NCI-H1417 (cell line): ENCODE measurements at places on chromosomes 5 and 9.
A peak's percentile ranks its signal among the peaks of the same experiment; 100 is the strongest.

DNA sequence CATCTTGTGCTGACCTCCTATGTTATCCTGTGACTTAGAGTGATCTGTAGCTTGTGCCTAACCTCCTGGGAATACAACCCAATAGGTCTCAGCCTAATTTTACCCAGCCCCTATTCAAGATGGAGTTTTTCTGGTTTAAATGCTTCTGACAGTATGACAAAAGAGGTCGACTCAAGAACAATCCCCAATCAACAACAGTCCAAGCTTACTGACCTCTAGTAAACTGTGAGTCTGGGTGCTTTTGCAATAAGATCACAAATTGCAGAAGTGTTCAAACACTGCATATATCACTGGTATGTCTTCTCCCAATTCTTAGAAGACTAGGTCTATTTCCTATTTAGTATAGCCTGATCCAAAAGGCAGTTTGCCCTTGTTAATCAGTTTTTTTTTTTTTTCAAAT is 323.5 kb upstream of the PTGER4 start:
- DNase-seq: no peak

- no peak for DNase-seq
Measured at GRCh38 chr5:40791715-40792139, 6.4 kb downstream of the PRKAA1 start.

GRCh38 chr5:95861864-95862561 is 39.5 kb upstream of the GLRX start:
- no peak for DNase-seq

DNA sequence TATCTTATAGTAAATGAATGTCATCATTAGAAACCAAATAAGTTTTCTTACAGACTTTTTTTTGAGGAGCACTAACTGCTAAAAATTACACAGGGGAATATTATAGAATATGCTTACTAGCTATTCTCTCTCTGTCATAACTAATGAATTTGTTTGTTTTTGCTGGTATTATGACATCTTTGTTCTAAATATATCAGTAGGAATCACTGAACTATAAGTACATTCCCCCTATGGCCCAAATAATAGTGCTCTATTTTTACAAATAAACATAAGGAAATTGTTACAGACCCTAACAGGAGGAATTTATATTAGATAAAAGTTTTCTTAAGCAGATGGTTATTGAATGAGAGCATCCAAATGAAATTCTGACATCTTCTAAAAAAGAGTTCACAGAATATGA is 83.0 kb upstream of the RIOK2 start:
- no peak for DNase-seq

GRCh38 chr9:71822456-71822855 is 54.1 kb upstream of the CEMIP2 start:
- DNase-seq: no peak

DNA sequence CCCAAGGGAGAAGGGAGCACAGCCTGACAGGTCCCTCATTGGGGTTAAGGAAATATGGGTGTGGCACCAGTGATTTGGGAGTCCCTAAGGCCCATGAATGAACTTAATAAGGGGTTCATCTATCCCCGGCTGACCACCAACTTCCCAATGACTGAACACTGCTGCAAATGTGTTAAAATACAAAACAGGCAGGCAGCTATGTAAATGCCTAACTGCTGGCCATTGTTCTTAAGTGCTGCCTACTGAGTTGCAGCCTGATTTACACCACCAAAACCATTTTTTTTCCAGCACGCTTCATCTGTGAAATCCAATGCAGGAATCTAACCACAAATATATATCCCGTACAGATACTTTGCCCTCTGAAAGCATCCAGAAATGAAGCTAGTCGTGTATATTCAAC is 478.5 kb downstream of the PTPRD start:
- DNase-seq: no peak

- no peak for DNase-seq
Measured at GRCh38 chr9:121237916-121238315, 30.0 kb upstream of the GSN start.

- no peak for DNase-seq
Measured at GRCh38 chr9:76602199-76602598, 143.2 kb downstream of the GCNT1 start.

DNA sequence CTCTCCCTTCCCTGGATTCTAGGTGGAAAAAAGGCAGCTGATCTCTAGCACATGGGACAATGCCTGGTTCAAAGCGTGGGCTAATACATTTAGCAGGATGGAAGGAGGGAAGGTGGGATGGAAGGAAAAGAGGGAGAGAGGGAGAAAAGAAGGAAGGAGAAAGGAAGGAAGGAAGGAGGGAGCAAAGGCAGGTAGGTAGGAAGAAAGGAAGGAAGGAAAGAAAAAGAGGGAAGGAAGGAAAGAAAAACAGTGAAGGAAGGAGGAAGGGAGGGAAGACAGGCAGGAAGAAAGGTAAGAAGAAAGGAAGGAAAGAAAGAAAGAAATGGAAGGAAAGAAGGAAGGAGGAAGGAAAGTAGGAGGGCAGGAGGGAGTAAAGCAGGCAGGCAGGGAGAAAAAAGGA is 12.2 kb upstream of the PALM2AKAP2 start:
- no peak for DNase-seq

- DNase-seq: peak; percentile 45
Measured at GRCh38 chr5:176915906-176916305, 16.8 kb upstream of the HK3 start.

GRCh38 chr5:123865641-123866040 is 353.7 kb downstream of the CSNK1G3 start:
- no peak for DNase-seq

GRCh38 chr9:99576002-99576401 is 245.7 kb upstream of the NR4A3 start:
- no peak for DNase-seq

- no peak for DNase-seq
Measured at GRCh38 chr5:51657340-51658240, 274.3 kb downstream of the ISL1 start.

DNA sequence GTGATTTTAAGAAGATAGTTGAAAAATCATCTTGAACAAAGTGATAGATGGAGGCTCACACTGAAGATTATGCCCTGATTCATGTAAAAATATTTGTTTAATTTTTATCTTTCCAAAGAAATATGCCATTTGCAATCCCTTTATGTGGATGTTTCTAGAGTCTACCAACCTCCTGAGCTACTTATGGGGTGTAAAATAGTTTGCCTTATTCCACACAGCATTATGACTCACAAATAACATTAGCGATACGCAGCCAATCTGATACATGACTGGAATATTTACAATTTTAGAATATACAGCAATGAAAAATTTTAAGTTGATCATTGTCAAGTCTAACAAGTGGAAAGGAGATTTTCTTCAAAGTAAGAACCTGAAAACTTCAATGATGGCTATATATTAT is 327.5 kb downstream of the EDIL3 start:
- no peak for DNase-seq

- no peak for DNase-seq
Measured at GRCh38 chr5:136115183-136115865, 17.3 kb upstream of the SMAD5 start.

GRCh38 chr9:38192731-38193265 is 123.8 kb upstream of the SHB start:
- no peak for DNase-seq

DNA sequence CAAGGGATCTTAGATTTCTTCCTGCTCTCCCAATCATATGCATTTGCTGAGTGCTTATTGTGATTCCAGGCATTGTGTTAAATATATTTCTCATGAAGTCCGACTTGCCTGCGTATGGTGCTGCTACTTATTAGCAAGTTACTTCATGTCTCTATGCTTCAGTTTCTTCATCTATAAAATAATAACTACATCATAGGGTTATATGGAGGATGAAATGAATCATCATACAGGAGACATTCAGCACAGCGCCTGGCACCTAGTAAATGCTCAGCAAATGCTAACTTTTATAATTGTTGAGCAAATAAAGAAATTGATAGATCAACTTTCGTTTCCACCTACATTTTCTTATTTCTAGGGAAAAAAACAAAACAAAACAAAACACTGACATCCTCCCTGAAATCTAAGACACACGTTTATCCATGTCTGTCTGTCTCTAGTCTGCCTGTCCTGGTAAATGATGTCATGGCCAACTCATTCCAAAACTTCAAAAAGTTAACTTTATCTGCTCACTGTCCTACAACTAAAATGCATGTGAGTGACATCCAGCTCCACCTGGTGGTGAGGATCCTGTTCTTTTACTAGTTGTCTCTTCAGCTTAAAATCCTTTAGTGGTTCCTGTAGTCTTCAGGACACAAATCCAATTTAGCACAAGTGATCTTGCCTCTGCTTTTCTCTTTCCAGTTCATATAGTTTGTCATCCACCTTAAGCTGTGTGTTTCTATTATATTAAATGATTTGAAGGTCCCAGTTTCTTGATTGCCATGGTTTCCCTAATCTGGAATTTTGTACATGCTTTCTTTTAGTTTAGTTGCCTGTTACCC is 27.7 kb downstream of the PPP3R2 start:
- no peak for DNase-seq

GRCh38 chr9:87585123-87585855 is 87.6 kb downstream of the DAPK1 start:
- no peak for DNase-seq

GRCh38 chr9:98374385-98375051 is 119.1 kb upstream of the TBC1D2 start:
- DNase-seq: no peak

- DNase-seq: no peak
Measured at GRCh38 chr5:66875315-66875714, 279.1 kb downstream of the MAST4 start.

GRCh38 chr5:105956456-105957196 is 1714.1 kb downstream of the EFNA5 start:
- DNase-seq: no peak

DNA sequence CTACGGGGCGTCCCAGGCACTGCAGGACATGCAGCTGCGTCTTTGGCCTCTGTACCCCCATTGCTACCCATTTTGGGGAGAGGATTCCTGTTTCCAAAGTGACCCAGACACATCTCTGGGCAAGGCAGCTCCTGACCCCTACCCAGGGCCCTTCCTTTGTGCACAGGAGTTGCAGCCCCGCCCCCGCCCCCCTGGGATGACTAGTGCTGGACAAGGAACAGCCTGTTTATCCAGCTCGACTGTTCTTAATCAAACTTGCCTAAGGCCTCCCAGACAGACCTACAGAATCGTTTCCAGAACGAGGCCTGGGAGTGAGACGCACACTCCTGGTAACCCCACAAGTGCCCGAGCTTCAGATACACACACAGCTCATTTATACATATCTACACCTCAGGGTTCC is 13.2 kb downstream of the DIPK1B start:
- DNase-seq: no peak

DNA sequence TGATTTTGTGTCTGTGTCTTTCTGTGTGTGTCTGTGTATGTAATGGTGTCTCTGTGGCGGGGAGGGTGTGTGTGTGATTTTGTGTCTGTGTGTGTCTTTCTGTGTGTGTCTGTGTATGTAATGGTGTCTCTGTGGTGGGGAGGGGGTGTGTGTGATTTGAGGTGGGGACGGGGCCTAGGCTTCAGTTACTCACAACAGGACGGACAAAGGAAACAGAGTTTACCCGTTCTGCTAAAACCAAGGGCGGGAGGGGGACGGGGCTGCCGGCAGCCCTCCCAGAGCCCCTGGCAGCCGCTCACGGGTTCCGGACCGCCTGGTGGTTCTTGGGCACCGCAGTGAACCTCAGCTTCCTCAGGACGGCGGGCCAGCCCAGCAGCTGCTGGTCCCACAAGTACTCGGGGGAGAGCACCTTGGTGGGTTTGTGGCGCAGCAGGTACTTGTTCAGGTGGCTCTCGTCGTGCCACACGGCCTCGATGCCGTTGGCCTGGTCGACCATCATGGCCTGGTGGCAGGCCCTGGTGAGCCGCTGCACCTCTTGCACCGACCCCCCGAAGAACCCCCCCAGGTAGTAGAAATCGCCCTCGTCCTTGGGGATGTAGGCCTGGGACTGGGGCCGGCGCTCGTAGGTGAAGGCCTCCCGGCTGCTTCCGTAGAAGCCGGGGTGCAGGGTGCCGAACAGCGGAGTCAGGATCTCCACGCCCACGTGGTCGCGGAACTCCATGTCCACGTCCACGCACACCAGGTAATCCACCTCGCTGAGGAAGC is 19.4 kb downstream of the ABO start:
- no peak for DNase-seq

- DNase-seq: no peak
Measured at GRCh38 chr9:35529161-35529823, 39.4 kb downstream of the RUSC2 start.

DNA sequence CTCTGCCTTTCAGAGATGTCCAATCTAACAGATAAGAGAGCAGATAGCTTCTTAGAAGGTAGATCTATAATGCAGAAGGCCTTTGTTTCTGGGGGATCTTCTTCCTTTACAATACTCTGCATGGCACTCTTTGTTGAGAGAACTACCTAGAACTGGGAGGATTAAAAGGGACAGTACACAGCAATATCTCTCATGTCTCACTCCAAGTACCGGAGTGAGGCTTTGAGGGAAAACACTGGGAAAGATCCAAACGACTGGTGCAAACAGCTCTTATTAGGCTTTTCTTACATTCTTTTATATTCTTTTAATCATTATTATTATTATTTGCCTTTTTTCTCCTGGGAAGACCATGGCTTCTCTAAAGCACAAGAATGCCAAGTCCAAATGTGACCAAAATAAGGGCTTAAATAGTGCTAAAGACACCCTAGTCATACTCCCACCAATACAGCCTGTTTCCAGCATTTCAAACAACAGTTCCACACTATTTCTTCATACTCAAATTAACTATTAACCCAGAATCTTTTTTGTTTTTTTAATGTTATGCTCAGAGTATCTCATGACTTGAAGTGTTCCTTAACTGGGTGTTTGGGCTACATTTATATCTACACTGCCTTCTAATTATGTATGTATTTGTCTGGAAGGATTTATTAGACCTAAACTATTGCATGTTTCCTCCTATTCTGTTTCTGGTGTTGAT is 52.7 kb downstream of the ABHD17B start:
- DNase-seq: no peak

- DNase-seq: no peak
Measured at GRCh38 chr5:129978270-129978669, 74.0 kb downstream of the CHSY3 start.

GRCh38 chr9:134432471-134432870 is 106.2 kb downstream of the RXRA start:
- DNase-seq: no peak

DNA sequence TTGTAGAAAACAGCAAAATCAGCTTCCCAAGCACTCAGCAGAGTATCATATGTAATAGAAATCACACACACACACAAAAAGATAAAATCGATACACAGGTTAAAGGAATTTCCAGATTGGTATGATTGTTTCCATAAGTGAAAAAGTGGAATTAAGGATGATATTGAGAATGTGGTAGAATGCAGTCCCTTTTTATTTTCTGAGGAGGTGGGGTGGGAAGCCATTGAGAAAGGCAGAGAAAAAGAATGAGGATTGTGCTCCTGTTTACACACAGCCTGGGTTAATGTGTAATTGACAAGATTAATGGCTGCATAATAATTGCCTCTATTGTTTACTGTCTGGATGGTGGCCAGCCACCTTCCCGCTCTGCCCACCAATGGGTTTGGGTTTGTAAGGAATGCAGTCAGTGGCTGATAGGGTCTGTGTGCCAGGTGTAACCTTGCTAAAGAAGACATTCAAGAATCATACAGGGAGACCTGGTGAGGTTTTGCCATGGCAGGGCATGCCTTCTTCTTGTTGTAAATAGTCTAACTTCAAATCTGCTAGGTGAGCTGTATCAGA is 177.2 kb upstream of the MAP3K1 start:
- peak; percentile 94 for DNase-seq

- peak; percentile 94 for DNase-seq
Measured at GRCh38 chr5:132293066-132293991, 865 bp upstream of the SLC22A4 start.

GRCh38 chr9:114261026-114261425 is 61.9 kb upstream of the ORM1 start:
- no peak for DNase-seq

GRCh38 chr5:148372166-148372725 is 11.5 kb upstream of the FBXO38 start:
- no peak for DNase-seq

- no peak for DNase-seq
Measured at GRCh38 chr5:108109059-108109458, 272.8 kb downstream of the FBXL17 start.
